B cell (primary cell): ENCODE measurements at places on chromosomes 1 and 21. TPM values are rescaled to one million over a fixed set of nuclear protein-coding genes. Genes with fewer than 3 reads are reported as not detected.

GRCh38 chr1:2802421-2802961 is 998 bp upstream of the TTC34 start:
- no peak for DNase-seq

LRRIQ3 gene
- 1.4 and 2.2 TPM in 2 replicates for total RNA-seq

ADAR gene
- 221 and 241 TPM in 2 replicates for total RNA-seq

- no peak for DNase-seq
Measured at GRCh38 chr1:84899969-84900368, 7.0 kb upstream of the LPAR3 start.

DNA sequence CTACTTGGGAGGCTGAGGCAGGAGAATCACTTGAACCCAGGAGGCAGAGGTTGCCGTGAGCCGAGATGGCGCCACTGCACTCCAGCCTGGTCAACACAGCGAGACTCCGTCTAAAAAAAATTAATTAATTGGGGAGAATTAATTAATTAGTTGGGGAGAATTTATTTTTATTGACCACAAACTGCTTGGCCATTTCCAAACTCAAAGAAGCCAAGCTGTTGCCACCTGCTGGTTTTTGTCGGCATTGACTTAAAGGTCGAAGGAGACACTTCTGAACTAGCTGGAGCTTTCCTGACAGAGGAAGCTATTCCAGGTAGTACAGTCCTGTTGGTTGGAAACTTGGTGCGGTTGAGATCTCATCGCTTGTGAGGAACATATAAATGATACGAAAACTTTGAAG is 13.1 kb downstream of the MAP1LC3C start:
- DNase-seq, result peak; percentile 27

MRPS21 gene
- 56.5 and 60.4 TPM in 2 replicates for total RNA-seq

DNA sequence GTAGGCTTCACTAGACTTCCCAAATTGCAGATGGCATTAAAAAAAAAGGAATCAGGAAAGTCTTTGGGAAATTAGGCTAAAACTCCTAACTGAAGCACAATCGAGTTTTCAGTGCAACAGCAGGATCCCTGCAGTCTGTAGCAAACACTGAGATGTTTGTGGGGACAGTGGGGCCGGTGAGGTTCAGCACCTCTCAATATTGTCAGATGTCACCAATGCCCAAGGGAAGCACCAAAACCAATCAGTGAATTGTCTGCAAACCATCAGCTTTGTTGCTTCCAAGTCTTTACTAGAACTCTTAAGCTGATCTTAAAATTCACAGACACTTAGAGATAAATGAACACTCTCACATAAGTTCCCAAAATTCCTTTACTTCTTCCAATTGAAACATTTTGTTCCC is 2.6 kb downstream of the ERG start:
- DNase-seq, result no peak

HSD3B2 gene
- not detected in 2 replicates for total RNA-seq

DNA sequence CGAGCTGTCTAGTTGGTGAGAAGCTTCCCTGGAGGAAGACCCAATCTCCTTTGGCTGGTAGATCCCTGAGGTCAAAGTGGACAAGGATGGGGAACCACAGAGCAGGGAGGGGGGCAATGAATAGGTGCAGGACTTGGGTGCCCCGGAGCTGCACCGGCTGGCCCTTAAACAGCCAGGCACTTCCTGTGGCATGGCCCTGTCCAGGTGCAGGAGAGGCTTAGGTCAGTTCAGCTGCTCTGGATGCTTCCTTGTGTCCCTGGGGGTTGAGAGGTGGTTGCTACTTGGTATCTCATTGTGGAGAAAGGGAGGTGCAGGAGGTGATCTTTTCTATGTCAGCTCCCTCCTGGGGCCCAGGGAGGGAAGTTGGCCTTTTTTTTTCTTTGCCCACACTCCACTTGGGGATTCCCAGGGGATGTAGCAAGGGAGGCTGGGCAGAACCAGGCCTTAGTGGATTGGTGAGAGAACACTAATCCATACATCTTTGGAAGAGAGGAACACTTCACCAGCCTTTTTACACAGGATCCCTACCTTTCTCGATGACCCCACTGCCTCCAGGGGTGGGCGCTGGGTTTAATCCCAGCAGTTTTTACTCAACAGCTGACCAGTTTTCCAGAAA is 1.2 kb upstream of the ST3GAL3 start:
- DNase-seq, result peak; percentile 22

DNA sequence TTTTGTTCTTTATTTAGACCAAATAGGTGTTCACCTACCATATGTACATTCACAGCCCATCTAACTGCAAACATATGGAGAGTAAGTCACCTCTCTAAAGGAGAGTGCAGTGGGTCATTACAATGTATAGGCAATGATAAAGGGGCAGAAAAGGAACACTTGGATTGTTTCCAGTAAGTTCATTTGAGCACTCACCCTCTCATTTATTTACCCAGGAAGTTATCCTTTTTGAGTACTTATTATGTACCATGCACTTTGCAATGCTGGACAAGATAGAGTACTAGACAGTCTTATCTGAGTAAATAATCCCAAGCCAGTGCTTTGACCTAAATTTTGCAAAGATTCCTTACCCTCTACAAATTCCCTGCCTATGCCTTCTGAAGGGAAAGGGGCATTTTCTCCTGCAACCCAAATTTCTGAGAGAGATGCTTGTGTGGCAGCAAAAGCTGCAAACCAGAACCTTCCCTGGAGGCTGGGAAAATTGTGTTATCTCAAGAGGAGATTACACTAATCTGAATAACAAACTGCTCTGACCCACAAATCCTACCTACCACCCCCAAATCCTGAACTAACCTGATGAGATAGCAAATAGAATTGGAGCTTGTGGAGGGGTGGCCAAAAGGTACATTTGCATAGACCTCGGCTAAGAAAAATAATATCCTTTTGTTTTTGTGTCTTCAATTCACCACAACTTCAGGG is 18.6 kb upstream of the RGS8 start:
- no peak for DNase-seq

- peak; percentile 69 for DNase-seq
Measured at GRCh38 chr1:205344066-205344928, 12.4 kb downstream of the KLHDC8A start.

DNA sequence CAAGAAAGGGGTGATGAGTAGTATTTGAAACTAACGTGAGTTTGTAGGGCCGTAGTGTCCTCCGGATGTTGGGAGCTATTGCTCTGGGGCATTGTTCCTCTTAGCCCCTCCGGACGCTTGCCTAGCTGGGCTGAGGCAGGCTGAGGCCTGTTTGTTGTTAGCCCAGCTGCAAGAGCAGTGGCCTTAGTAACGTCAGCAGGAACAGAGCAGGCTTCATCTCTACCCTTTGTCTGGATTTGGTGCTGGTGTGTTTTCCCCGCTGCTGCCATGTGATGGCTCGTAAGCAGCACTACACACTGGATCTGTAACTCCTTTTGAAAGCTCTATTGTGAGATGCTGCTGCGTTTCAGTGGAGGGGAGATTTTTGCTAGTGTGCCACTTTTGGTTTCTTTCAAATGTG is 57.6 kb downstream of the DNM3 start:
- no peak for DNase-seq

HNRNPR gene
- total RNA-seq, result 132 and 142 TPM in 2 replicates

DNA sequence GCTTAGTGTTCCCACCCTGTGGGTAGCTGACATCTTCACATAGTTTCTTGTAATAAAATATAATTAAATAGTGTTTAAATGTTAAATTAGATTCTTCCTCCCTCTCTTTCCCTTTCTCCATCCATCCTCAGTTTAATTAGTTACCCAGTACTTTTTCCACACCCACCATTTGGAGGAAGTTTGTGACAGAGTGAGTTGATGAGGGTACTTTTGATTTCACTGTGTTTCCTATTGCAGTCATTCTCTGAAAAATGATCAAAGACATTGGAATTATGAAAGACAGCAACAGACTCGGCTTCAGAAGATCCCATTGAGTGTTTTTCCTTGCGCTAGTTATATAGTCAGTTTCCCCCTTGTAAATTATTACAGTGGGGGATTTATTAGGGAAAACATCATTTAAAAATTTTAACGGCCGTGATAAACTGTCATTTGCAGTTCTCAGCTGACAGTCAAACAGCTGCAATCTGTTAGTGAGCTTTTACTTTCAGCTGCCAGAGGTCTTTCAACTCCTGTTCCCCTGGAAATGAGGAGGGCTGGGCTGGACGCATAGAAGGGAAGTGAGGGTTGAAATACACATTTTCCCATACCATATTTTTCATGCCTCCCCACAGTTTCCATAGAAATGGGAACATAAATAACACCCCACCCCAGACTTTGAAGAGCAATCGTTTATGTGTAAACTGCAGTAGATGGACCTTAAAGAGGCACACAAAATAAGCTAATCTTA is 61.3 kb upstream of the CACYBP start:
- DNase-seq, result no peak

DNA sequence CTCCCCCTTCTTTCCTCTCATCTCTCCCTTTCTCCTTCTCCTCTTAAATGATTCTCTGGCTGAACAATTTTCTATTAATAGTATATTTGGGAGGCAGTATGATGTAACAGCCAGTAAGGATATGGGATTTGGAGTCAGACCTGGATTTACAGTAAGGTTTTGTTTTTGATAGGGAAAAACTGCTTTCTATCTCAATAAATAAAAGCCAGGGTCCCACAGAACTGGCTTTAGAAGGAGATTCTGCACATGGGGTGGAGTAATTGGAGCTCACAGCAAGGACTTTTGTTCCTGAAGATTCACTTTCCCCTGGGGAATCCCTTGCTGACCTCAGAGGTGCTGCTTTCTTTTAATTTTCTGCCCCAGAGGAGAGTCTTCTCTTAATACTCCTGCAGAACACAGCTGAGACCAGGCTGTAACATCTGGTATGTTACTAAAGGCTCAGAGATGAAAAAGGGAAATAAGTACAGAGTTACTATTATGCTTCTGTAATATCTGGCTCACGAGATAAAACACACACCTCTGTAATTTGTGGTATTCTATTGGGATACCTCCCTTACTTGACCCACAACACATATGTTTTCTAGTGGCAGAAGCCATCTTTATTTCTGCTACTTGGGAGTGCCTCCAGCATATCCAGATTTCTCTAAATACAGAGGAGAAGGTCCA is 13.4 kb downstream of the EPB41 start:
- peak; percentile 63 for DNase-seq

MIXL1 gene
- total RNA-seq, result 0.68 and 1.7 TPM in 2 replicates

CLDN14 gene
- 0.39 TPM in 1 of 2 replicates, not detected in the other for total RNA-seq

FAM151A gene
- total RNA-seq, result not detected in 2 replicates

DNA sequence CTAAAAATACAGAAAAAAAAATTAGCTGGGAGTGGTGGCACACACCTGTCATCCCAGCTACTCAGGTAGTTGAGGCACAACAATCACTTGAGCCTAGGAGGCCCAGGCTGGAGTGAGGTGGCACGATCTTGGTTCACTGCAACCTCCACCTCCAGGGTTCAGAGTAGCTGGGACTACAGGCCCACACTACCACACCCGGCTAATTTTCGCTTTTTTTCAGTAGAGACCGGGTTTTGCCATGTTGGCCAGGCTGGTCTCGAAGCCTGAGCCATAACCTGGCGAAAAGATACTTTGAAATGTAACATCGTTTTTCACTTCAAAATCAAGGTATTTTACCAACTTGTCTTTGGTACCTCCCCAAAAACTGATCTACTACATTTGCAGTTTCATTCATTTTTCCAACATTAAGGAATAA is 6.1 kb downstream of the GAS5 start:
- no peak for DNase-seq

DNA sequence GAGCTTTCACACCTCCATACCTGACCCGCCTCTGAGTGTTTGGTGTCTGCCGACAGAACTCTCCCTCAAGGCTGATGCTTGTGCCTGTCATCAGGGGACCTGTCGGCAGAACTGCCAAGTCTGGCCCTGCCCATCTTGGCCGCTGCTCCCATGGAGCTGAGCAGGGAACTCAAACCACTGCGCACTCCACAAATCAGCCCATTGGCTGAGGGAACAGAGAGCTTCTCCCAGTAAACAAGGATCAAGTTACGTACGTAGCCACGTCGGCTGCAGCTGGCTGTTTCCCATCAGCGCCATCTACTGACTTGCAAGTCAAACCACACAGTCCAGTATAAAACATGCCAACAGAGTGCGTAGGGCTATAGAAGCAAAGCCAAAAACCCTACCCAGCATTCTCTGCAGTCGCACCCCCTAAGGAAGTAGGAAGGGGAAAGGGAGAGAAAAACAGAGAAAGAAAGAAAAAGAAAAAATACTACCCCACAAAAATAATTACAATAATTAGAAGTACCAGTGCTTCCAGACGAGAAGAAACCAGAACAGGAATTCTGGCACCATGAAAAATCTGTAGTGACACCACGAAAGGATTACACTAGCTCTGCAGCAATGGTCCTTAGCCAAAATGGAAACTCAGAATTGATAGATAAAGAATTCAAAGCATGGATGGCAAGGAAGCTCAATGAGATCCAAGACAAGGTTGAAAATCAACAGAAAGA is 13.1 kb downstream of the KRTAP13-1 start:
- no peak for DNase-seq
